ENCODE measurements at places on chromosomes 11 and 22.

- DNase-seq, result peak; percentile 35
Measured at GRCh38 chr11:109552376-109552775, 130.4 kb downstream of the C11orf87 start.

- no peak for DNase-seq
Measured at GRCh38 chr11:1230456-1231395, 7.9 kb downstream of the MUC5B start.

- no peak for DNase-seq
Measured at GRCh38 chr11:57842873-57843272, 81.3 kb downstream of the CTNND1 start.

DNA sequence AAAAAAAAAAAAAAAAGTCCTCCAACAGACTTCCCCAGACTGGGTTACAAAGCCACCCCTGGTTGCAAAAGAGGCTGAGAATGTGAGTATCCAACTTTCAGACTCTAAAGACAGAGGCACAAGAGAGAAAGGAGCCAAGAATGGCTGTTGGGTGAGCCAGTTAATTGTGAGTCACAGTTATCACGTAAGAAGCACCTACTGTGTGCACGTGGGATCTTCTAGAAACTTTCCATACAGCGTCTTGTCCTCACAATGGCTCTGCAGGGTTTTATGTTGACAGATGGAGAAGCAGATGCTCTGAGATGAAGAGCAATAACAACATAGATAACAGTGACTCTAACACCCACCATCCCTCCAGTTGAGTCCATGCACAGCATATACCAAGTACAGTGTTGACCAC, 41.0 kb downstream of the CD82 start:
- no peak for DNase-seq

DNA sequence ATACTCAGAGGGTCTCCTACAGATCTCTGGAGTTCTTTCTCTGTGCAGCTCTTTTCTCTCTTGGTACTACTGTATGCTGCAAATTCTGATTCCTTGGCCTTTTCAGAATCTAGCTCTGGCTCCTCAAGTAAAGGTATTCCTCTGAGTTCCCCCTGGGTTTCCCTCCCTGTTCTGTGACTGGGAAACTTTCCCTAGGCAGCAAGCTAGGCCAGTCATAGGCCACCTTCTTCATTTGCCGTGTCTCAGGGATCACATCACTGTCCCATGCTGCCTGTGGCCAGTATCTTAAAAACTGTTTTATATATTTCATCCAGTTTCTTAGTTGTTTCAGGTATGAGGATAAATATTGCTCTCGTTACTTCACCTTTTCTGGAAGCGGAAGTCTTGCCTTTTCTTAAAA, 71.2 kb downstream of the FAM83F start:
- DNase-seq, result no peak

DNA sequence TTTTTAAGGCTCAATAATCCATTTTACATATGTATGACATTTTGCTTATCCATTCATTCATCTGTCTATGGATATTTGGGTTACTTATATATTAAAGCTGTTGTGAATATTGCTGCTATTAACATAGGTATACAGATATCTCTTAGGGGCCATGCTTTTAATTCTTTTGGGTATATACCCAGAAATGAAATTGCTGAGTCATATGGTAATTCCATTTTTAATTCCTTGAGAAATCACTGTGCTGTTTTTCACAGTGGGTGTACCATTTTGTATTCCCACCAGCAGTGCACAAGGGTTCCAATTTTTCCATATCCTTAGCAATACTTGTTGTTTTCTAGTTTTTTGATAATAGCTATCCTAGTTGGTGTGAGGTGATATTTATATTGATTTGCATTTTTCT, 19.0 kb downstream of the PRMT3 start:
- DNase-seq, result no peak

- no peak for DNase-seq
Measured at GRCh38 chr11:4467811-4468606, 14.4 kb upstream of the OR52K1 start.

DNA sequence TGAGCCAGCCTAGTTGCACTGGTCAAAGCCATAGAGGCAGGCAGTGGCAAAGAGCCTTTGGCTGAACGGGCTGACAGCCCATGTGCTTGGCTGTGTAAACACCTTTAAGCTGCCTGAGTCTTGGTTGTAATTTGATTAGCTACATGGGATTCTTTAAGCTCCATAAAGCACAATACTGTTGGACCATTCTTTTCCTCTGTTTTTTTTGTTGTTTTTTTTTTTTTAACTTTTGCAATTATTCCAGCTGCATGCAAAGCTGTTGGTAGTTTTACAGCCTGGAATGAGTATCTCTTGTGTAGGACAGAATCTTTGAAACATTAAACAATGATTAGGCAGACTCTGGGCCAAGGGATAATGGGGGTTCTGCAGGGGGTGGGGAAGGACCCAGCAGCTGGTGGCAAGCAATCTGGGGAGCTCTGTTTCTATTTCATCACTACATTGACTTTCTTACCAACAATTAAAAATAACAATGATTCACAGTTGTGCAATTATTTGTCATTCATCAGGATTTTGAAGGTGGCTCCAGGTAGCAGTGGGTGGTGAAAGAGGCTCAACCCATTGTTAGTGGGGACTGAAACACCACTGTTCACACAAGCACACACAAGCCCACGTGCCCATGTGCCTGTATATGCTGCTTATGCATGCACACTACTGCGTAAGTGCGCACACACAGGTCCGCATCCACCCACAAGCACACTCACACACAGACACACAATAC, 69.5 kb upstream of the CSNK2A3 start:
- DNase-seq, result no peak

DNA sequence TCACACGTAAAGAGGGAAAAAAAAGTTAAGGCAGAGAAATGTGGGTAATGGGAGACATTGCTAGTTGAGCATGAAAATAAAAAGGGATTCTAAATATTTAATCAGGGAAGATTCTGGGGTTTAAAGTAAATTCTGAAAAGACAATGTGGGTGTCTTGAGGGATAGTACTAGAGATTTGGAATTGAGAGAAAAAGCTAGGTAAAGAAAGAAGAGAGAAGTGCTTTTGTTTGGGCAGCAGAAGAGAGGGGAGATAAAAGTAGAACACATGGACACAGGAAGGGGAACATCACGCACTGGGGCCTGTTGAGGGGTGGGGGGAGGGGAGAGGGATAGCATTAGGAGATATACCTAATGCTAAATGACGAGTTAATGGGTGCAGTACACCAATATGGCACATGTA, 3.5 kb upstream of the YPEL4 start:
- DNase-seq, result no peak

DNA sequence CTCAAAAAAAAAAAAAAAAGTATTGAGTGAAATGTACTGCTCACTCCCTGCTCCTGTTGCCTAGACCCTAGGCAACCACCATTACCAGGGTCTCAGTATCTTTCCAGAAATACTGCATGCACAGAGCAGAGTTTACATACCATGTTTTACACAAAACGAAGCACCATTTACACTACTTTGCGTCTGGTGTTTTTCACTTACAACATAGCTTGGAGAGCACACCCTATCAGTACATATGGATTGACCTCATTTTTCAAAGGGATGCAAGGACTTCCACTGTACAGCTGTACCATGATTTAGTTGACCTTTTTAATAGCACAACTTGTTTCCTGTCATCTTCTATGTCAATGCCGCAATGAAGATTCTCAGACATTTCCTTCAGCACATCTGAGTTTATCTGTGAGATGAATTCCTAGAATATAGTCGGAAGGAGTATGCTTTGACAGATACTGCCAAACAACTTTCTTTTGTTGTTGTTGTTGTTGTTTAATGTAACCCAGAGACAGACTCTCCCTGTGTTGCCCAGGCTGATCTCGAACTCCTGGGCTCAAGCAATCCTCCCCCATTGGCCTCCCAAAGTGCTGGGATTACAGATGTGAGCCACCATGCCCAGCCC, 6.1 kb downstream of the MYH9 start:
- DNase-seq, result no peak

- DNase-seq, result no peak
Measured at GRCh38 chr11:72744474-72744873, 7.7 kb downstream of the ARAP1 start.

DNA sequence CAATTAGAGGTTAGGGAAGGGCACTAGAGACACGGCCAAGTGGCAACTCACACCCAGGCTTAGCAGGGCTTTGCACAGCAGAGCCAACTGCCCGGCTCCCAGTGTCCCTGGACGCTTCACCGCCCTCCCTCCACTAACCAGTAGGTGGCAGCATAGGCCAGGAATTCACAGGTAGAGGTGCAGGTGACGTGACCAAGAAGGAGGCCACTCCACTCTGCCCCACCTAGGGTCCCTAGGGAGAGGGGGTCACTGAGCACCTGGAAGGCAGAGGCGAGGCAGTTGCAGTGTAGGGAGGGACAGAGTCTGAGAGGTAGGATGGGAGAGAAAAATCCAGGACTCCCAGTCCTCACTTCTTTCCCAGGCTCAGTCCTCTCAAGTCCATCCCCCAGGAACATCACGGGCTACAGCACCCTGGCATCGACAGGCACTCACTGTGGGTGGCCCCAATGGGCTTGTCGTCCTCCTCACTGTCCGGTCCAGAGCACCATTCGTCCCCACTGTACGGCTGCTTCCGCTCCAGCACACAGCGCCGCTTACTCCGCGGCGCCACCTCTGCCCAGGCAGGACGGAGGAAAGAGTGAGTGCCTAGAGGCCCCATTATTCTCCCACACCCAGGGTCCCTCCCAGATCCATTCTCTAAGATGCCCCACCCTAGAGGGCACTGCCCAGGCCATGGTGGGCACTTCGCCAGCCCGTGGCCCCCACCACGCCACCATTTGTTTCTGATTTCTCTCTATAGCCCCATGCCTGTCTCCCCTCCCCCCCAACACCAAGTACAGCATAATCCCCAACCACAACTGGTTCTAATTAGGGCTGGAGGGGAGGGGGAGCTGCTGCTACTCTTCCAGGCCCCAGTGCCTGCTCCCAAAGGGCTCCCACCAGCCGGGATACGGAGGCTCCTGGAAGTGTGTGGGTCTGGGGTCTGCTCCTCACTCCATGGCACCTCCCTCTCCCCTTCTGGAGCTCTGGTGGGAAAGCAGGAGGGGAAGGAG, 18.4 kb downstream of the BCL9L start:
- peak; percentile 81 for DNase-seq

DNA sequence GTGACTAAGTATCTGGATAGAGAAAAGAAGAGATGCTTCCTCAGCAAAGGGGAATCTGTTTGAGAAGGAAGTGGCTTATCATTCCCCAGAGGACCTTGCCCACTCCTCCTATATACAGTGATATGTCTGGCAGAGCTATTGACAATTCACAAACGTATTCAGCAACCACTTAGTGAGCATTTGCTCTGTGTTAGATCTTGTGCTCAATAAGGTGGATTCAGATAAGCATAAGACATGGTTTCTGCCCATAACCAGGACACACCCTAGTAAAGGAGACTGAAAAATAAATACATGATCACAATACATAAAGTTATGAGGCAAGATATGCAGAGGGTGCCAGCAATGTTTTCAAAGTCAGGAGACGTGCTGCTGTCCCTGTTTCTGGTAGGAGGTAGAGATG, 1.4 kb downstream of the TMEM9B start:
- no peak for DNase-seq

- DNase-seq, result no peak
Measured at GRCh38 chr11:60485987-60486386, 6.6 kb upstream of the MS4A12 start.

GRCh38 chr22:45783021-45783420, 111.4 kb downstream of the ATXN10 start:
- no peak for DNase-seq

GRCh38 chr11:62705413-62705812, 1.8 kb downstream of the BSCL2 start:
- DNase-seq, result no peak

GRCh38 chr11:13302420-13302958, 24.9 kb downstream of the BMAL1 start:
- peak; percentile 10 for DNase-seq

DNA sequence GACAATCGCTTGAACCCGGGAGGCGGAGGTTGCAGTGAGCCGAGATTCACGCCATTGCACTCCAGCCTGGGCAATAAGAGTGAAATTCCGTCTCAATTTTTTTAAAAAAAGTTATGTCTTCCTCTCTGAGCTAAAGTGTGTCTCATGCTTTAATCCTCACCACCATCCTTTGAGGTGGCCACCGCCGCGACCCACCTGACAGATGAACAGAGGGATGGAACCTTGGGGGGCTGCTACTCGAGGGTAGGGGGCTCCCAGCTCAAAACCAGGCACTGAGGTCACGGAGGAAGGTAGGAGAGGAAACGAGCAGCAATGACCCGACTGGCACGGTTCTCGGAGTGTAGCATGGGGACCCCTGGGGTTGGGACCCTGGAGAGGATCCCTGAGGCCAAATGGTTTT, 10.7 kb upstream of the POLDIP3 start:
- no peak for DNase-seq

GRCh38 chr22:41563051-41563711, 2.4 kb downstream of the CSDC2 start:
- peak; percentile 92 for DNase-seq

- no peak for DNase-seq
Measured at GRCh38 chr11:116586392-116586791, 186.4 kb downstream of the BUD13 start.

DNA sequence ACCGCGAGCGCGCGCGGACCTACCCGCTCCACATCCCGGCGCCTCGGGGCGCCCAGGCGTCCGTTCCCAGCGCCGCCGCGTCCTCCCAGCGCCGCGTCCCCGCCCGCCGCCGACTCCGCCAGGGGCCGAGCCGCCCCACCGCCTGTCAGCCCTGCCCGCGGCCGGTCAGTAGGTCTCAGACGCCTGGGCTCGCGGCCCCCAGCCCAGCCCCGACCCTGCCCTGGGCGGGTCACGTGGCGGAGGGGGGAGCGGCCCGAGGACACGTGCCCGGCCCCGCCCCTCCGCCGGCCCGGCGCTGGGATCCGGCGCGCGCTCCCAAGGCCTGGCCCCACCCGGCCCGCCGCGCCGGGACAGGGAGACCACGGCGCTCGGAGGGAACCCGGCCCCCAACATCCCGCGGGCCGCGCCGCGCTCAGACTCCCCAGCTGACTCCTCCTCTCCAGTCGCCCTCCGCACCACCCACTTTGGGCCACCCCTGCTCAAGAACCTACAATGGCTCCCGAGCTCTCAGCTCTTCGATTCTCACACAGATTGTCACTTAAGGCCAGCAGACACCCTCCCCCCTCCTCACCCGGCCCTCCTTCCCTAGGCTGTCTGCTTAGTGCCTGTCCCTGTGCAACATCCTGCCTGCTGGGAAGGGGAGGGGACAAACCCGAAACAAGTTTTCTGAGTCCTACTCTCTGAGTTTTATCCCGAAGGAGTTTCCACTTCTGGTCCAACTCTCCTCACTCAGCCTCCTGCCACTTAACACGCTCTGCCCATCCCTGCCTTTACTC, at the start of gene RAB3IL1:
TSS of gene RAB3IL1 (minus strand) at position 233 of the 776 bp plus-strand sequence. CDS start at position 34, 199 bp downstream.
- peak; percentile 57 for DNase-seq

DNA sequence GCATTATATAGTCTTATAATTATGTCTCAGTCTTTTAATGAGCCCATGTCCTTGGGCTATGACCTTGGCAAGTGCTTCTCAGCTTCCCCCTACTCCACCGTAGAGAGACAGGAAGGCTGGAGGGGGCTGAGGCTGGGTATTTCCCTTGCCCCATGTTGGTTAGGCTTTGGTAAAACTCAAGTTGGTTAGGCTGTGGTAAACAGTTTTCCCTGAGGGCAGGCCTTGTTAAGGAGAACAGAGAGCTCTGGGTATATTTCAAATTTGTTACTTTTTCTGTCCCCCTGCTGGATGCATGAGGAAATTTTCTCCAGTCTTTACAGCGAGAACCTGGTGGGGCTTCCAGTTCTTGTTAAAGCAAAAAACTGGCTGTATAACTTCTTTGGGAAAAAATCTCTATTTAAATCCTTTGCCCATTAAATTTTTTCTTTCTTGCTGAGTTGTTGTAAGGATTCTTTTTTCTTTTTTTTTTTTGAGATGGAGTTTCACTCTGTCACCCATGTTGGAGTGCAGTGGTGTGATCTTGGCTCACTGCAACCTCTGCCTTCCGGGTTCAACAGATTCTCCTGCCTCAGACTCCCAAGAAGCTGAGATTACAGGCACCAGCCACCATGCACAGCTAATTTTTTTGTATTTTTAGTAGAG, 12.2 kb upstream of the DCHS1 start:
- peak; percentile 36 for DNase-seq

All from fibroblast of skin of right quadriceps (primary cell).